ENCODE measurements at places on chromosomes 1 and 21.

- no peak for DNase-seq
Observed at GRCh38 chr1:54994355-54994990, 4.3 kb upstream of the BSND start.

DNA sequence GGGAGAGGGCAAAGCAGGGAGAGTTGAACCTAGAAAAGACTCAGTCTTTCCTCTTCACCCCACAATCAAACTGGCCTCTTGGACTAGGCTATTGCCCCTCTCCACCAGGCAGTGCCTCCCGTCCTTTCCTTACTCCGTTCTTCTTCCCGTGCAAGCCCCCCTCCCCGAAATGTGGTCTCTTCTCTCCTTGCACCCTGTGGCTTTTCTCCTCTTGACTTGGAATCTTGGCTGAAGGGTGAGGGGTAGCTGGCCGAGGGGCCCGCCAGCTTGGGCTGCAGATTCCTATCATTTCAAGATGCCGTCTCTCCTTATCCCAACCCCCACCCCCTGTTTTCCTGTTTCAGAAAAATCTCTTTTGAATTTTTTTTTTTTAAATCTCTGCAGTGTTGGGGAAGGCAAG is 1.6 kb downstream of the WNT2B start:
- DNase-seq: no peak

DNA sequence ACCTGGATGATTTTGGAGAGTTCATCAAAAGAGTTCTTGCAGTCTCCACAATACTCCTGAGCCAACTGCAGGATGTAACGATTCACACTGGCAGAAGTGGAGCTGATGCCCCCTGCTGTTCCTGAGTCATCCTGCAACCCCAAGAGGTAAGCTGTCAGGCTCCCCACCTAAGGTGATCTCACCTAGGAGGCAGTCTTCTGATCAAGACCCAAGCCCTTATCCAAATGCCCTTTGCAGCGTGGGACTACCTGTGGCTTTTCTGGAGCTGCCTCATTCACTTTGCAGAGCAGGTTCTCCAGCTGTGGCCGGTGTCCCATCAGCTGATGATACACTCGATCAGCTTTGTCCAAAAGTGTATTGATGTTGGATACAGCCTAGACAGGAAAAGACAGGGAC is 96.4 kb downstream of the UBR4 start:
- DNase-seq: no peak

DNA sequence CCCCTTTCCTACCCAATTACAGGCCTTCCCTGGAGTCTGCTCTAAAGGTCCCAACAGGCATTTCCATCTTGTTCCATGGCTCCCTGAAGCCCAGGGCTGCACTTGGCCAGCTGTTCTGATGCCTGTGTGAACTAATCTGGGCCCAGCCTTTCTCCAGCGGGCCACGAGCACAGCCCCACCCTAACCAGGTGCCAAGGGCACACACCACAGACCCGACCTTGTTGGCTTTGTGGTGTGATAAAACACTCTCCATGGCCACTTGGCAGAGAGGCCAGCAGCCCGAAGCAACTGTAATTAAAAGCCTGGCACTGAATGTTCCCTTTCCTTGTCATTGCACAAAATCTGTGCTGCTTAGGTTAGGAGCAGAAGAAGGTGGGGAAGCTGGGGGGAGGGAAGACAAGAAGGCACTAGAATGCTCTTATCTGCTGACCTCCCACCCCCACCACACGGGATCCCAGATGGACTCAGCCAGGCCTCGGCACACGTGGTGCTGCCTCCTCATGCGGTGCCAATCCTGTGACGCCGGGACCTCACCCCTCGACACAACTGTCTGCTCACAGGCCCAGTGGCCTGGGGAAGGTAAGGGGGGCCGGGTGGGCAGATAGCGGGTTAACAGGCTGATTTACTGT is 9.9 kb downstream of the HCRTR1 start:
- DNase-seq: no peak

- DNase-seq: no peak
Observed at GRCh38 chr1:50183378-50184133, 74.8 kb downstream of the ELAVL4 start.

- no peak for DNase-seq
Observed at GRCh38 chr1:157196245-157196543, 58.0 kb upstream of the ETV3 start.

DNA sequence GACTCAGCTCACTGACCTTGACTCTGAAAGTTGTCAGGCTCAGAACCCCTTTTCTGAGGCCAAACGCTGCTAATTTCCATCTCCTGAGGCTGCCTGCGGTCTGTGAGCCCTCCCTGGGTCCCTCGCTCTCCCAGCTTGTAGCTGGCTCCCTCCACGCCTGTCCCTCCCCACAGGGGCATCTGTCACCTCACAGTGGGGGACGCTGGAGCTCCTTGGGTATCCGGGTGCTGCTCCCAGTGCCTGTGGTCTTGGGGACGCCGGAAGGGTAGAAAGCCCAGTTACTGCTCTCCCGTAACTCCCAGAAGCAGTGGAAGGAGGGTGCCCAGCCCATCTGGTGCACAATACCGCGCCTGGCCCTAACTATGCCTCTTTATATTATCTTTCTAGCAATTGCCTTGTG is 13.0 kb upstream of the MMEL1 start:
- no peak for DNase-seq

- no peak for DNase-seq
Observed at GRCh38 chr1:10643607-10644306, 152.7 kb downstream of the CASZ1 start.

DNA sequence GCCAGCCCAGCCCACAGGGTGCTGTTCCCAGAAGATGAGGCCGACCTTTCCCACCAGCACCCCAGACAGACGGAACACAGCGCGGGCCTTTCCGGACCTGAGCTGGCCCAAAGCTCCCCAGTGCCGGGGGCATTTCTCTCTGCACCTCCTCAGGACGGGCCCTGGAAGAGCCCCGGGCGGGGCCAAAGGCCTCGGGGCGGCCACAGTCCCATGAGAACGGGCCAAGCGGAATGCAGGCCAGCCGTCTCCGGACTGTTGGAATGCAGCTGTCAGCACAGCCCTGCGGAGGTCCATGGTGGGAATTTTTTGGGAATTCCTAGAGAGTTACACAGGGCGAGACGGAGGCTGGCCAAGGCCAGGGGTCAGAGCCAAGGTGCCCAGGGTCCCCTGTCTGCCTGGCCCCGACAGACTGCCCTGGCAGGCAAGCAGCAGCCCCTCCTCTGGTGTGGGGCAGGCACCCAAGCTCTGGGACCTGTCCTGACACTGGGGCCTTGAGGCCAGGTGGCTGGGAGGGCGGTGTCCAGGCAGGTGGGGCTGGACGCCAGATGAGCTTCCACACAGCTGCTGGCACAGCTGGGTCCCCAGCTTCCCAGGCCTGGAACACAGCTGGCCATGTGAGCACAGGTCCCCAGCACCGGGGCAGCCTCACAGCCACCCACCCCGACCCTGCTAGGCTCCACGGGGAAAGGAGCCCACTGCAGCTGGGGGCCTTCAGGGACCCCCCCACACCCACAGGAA is 63.0 kb downstream of the MEGF6 start:
- no peak for DNase-seq

DNA sequence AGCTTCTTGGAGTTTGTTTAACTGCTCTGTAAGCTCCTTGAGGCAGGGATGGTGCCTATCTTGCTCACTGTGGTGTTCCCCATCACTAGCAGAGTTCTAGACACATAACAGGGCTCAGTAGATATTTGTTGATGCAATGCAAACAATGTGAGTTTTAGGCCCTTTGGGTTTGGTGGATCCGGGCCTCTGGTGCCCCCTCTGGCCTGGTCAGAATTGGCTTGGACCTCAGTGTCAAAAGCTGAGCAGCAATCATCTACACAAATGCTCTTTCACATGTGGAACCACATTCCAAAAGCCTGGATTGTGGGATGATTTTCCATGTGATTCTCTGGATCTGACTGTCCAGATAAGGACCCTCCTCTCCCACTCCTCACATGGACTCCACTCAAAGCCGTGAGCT is 53.4 kb upstream of the BCAR3 start:
- DNase-seq: no peak

GRCh38 chr1:107785496-107786202 is 179.3 kb downstream of the VAV3 start:
- DNase-seq: no peak

DNA sequence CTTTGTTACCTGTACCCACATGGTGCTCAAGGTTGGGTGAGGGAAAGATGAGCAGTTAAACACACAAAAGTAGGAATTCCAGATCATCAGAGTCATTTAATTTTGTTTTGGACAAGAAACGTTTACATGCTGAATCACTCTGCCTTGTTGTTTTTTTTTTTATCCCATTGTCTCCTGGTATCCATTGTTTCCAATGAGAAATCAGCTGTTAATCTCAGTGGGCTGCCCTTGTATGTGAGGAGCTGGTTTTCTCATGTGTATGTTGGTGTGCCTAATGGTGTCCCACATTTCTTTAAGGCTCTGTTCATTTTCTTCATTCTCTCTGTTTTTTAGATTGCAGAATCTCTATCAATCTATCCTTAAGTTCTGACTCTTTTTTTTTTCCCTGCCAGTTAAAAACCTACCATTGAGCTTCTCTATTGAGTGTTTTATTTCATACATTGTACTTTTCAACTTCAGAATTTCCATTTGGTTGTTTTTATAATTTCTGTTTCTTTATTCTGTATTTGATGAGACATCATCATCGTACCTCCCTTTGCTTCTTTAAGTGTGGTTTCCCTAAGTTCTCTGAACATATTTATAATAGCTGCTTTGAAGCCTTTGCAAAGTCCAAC is 8.8 kb upstream of the OBSCN start:
- no peak for DNase-seq

GRCh38 chr1:184056921-184057555 is 5.5 kb downstream of the TSEN15 start:
- DNase-seq: no peak

DNA sequence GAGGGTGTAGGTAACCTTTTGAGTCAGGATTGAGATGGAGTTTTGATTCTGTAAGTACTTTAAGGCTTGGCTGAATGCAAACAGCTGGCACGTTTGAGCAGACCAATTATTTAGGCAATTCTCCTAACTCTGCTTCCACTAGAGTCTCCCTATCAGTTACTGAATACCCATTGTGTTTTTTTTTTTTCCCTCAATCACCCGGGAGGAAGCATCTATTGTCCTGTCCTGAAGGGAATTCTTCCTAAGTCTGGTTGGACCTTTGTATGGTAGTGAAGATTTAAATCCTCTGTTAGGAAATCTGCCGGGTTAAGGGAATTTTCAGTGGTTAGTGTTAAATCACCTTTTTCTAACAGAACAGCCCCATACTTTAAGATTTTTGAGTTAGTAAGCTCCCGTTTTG is 571.2 kb upstream of the USP24 start:
- no peak for DNase-seq

GRCh38 chr1:92854101-92854785 is 22.4 kb downstream of the RPL5 start:
- DNase-seq: no peak

DNA sequence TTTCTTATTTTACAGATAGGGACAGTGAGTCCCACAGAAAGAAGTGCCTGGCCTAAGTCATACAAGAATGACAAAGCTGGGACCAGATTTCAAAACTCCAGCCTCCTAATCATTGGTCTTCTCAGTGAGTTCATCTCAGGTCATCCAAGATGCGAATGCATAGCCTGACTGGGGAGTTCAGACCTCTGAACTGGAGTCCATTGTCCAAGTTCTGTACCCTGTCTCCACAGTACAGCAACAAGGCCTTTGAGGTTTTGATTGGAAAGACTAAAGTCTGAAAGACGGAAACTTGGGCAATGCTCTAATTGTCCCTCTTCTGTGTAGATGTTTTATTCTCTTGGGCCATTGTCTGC is 62.0 kb downstream of the TNN start:
- DNase-seq: no peak

- no peak for DNase-seq
Observed at GRCh38 chr1:242886137-242886536, 361.6 kb upstream of the PLD5 start.

- DNase-seq: no peak
Observed at GRCh38 chr1:196698993-196699392, 47.1 kb downstream of the CFH start.

GRCh38 chr1:59674595-59674994 is 140.2 kb upstream of the HOOK1 start:
- DNase-seq: no peak

GRCh38 chr1:156086256-156086662 is 4.0 kb upstream of the MEX3A start:
- DNase-seq: no peak

GRCh38 chr1:36922593-36923426 is 111.5 kb downstream of the GRIK3 start:
- no peak for DNase-seq

- no peak for DNase-seq
Observed at GRCh38 chr1:41812453-41812852, 106.3 kb downstream of the HIVEP3 start.

- DNase-seq: no peak
Observed at GRCh38 chr1:169041366-169041765, 65.1 kb upstream of the ATP1B1 start.

DNA sequence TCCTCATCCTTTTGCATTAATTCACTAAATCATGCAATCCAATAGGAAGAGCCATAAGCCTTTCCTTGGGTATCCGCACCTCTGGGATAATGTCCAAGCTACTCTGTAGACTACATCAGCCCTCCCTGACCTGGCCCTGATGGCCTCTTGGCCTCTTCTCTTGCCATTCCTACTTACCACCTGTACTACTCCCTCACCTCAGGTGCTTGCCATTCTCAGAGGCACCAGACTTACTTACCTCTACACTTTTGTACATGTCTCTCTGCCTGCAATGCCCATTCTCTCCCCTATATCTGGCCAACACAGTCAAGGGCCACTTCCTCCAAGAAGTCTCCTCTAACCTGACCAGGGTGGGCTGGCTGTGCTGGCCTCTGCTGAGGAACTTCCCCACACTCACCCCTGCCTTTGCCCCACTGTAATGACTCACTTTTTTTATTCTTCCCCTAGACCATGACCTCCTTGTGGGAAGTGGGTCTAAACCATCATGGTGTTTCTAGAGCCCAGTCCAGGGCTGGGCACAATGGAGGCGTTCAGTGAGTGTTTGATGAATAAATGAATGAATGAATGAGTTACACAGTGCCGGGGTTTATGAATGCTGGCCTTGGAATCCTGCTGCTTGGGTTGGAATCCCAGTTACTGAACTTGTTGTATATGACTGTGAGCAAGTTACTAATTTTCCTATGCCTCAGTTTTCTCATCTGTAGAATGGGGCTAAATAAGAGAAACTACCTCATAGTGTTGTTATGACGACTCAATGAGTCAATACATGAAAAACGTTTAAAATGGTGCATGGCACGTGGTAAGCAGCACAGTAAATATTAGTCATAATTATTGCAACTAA is 179.8 kb downstream of the FOXD2 start:
- no peak for DNase-seq

DNA sequence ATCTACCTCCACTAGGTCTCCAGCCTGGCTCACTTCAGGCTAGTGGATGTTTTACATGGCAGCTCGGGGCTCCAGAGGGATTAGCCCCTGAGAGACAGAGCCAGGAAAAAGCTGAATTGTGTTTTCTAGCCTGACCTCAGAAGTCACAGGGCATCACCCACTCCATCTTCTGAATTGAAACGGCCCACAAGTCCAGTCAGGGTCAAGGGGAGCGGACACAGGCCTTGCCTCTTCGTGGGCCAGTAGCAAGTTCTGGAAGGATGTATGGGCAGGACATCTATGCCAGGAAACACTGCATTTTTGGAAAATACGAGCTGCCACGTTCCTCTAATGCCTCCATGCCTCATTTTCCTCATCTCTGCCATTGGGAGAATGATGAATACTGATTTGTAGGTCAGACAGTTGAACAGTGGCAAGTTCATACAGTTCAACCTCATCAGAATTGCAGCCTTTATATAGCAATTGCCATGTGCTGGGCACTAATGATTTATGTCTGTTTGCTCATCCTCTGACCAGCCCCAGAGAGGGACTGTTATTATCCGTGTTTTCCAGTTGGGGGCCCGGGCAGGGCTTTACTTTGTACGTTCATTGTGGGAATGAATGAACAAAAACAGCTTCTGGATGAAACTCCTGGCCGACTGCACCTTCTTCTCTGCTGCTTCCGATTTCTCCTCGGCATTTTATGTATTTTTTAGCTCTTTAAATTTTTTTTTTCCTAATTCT is 23.2 kb upstream of the PCBP3 start:
- no peak for DNase-seq
